ENCODE measurements at places on chromosomes 4 and X. TPM values are rescaled to one million over a fixed set of nuclear protein-coding genes. Genes with fewer than 3 reads are reported as not detected.

DNA sequence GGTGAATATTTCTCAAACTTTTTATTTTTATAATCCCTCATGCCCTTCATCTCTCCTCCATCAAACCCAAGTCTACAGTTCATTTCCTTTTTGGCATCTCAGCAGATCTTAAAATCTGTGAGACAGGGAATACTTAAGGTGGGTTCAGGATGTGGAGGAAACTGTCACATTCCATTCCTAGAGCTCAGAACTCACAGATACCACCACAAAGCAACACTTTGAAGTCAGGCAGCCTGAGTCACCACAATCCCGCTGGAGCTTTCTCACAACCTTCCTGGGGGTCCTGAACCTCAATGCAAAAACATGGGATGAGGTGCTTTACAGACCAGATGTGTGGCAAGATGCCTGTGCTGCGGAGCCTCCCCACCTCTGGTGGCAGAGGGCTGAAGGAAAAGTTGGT, 63.2 kb downstream of the HHIP start:
- H3K36me3 ChIP-seq, result no peaks in the 10 kb centered on the region
- H3K4me1 ChIP-seq, result no peaks in the 10 kb centered on the region
- H3K27me3 ChIP-seq, result no peaks in the 10 kb centered on the region
- H3K4me3 ChIP-seq, result no peak overlapping the region
- no peak overlapping the region for H3K27ac ChIP-seq
- no peak for DNase-seq

- H3K27ac ChIP-seq, result no peak overlapping the region
- H3K27me3 ChIP-seq, result no peaks in the 10 kb centered on the region
- peaks cover 2% of the 10 kb centered on the region for H3K36me3 ChIP-seq
- no peaks in the 10 kb centered on the region for H3K4me1 ChIP-seq
Observed at GRCh38 chr4:22573198-22573597, 57.3 kb upstream of the ADGRA3 start.

GRCh38 chr4:53168228-53168627, 197.6 kb downstream of the SCFD2 start:
- no peaks in the 10 kb centered on the region for H3K27me3 ChIP-seq
- no peak overlapping the region for H3K4me3 ChIP-seq
- peaks cover 18% of the 10 kb centered on the region for H3K36me3 ChIP-seq
- peaks cover 2% of the 10 kb centered on the region for H3K4me1 ChIP-seq
- no peak for DNase-seq

DNA sequence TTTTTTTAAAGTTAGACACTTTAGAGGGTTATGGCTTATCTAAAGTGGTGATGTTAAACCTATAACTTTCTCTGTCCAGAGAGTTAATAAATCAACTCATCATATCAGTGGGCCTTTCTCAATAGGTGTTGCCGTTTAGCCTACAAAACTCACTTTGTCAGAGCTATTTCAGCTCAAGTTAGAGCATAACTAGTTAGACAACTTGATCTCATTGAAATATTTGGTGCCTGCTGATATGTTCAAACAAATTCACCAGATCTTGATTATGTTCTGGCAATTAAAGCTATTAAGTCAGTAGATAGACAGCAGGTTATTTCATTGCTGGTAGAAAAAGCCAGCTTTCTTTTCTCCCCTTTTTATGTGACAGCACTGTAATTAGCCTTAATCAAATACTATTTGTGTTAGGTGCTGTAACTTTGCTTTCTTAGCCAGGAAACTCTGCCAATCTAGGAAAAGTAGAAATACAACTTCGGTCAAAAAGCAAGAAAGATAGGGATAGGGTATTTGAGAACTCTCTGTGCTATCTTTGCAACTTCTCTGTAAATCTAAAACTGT, 191.8 kb downstream of the MAML3 start:
- DNase-seq, result no peak
- H3K36me3 ChIP-seq, result peaks cover 3% of the 10 kb centered on the region
- H3K27me3 ChIP-seq, result peaks cover 8% of the 10 kb centered on the region
- H3K27ac ChIP-seq, result no peak overlapping the region
- peaks cover 3% of the 10 kb centered on the region for H3K4me1 ChIP-seq

DNA sequence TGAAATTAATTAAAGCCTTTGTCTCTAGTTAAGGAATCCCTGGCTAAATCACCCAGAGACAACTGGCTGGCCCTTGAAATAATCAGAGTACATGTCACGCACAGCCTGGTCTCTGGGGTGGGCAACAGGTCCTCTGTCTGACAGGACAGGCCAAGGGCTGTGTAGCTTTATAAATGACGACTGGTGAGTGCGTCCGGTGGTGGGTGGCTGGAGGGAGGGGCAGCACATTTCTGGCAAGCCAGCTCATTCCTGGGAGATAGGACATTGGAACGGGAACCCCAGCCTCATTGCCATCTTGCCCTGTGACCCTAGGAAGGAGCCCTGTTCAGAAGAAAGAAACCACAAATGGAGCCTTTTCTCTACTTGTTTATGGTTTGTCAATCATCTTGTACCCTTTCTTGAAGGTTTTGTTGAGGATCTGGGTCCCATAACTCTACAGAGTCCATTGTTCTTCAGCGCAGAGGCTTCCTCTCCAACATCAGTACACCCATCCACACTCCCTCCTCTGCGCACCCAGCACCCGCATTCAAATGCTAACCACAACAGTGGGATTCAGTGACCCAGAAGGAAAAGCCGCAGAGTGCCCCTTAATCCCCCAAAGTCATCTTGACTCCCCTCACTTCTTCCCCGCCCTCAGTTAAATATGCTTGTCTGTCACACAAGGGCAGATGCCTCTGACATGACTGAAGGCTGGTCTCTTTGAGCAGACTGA, 368.1 kb downstream of the UNC5C start:
- H3K27ac ChIP-seq, result no peak overlapping the region
- no peak overlapping the region for H3K4me3 ChIP-seq
- H3K27me3 ChIP-seq, result no peaks in the 10 kb centered on the region

GRCh38 chrX:20067709-20068561, 48.8 kb downstream of the MAP7D2 start:
- H3K27me3 ChIP-seq, result peaks cover 4% of the 10 kb centered on the region
- no peak overlapping the region for H3K4me3 ChIP-seq
- no peaks in the 10 kb centered on the region for H3K36me3 ChIP-seq
- no peak overlapping the region for H3K27ac ChIP-seq

GRCh38 chr4:176309046-176309445, 10.7 kb upstream of the SPCS3 start:
- no peaks in the 10 kb centered on the region for H3K4me1 ChIP-seq
- no peak for DNase-seq
- peaks cover 21% of the 10 kb centered on the region for H3K27me3 ChIP-seq
- no peak overlapping the region for H3K4me3 ChIP-seq

DNA sequence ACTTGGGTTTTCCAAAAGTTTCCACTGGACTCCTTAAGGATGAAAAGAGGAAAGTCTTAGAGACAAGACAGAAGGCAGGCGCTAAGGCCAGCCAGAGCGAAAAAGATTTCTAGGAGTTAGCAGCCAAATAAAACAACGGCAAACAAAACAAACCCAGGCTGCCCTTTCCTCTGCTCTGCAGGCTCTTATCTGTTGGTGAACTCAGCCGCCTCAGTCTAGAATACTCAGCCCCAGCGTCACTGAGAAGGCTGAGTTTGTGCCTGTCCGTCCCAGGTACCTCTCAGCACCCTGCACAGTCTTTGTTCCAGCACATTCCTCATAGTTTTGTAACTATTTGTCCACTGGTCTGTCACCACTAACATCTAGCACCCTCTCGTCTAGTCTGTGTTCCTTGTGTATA, 75.6 kb upstream of the FAM9C start:
- H3K4me3 ChIP-seq, result no peak overlapping the region
- peaks cover 6% of the 10 kb centered on the region for H3K36me3 ChIP-seq
- no peak for DNase-seq
- H3K27me3 ChIP-seq, result no peaks in the 10 kb centered on the region
- peaks cover 27% of the 10 kb centered on the region for H3K4me1 ChIP-seq

- no peak overlapping the region for H3K4me3 ChIP-seq
- H3K27me3 ChIP-seq, result peaks cover 4% of the 10 kb centered on the region
- H3K4me1 ChIP-seq, result peaks cover 5% of the 10 kb centered on the region
Observed at GRCh38 chr4:21769404-21770147, 179.0 kb downstream of the KCNIP4 start.

- no peaks in the 10 kb centered on the region for H3K36me3 ChIP-seq
- no peaks in the 10 kb centered on the region for H3K27me3 ChIP-seq
- H3K4me3 ChIP-seq, result no peak overlapping the region
- DNase-seq, result no peak
- no peak overlapping the region for H3K27ac ChIP-seq
Observed at GRCh38 chr4:176538217-176538925, 218.6 kb downstream of the SPCS3 start.

DNA sequence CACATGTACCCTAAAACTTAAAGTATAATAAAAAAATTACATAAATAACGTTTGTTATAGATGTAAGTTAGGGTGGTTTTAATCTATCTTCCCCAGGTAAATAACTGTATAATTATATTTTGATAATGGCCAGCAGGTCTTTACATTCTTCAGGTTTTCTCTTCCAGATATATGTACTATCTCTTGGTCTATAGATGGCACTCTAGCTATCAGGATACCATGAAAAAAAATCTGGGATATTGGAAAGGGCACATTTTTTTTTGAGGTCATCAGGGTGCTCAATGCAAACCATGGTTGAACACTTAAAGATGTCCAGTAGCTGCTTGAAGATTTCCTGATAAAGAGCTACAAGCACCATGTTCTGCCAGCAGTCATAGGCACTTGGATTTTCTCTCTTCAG, 15.6 kb upstream of the ADH4 start:
- no peaks in the 10 kb centered on the region for H3K4me1 ChIP-seq
- no peaks in the 10 kb centered on the region for H3K27me3 ChIP-seq
- no peak overlapping the region for H3K4me3 ChIP-seq
- DNase-seq, result no peak

- peaks cover 3% of the 10 kb centered on the region for H3K27me3 ChIP-seq
- H3K4me1 ChIP-seq, result no peaks in the 10 kb centered on the region
- no peak for DNase-seq
- H3K4me3 ChIP-seq, result no peak within 1 kb of the TSS
Observed at GRCh38 chrX:71222929-71223328, at the start of gene GJB1. TSS of gene GJB1 (plus strand) at chrX:71223224. CDS start at chrX:71223708, 484 bp downstream.

DNA sequence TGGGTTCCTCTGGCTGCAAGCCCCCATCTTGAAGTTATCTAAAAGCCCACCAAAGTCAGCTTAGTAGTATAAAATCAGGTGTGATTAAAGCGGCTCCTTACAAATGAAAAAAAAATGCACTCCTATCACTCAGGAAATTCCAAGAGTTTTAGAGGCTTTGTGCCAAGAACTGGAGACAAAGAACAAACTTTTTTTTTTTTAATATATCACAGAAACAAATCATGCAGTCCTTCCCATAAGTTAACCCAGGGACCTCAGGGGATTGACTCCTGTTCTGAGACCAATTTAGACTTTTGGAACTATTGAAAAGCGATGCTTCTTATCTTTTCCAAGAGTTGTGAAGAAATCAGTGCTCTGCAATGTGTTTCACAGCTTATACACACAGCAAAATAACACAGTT, 53.6 kb downstream of the HHIP start:
- no peaks in the 10 kb centered on the region for H3K4me1 ChIP-seq
- no peaks in the 10 kb centered on the region for H3K27me3 ChIP-seq
- H3K36me3 ChIP-seq, result no peaks in the 10 kb centered on the region
- no peak overlapping the region for H3K4me3 ChIP-seq
- no peak for DNase-seq

- no peak for DNase-seq
- H3K36me3 ChIP-seq, result no peaks in the 10 kb centered on the region
- H3K4me3 ChIP-seq, result no peak overlapping the region
- H3K27ac ChIP-seq, result no peak overlapping the region
- H3K27me3 ChIP-seq, result no peaks in the 10 kb centered on the region
- no peaks in the 10 kb centered on the region for H3K4me1 ChIP-seq
Observed at GRCh38 chr4:149370785-149371420, 444.7 kb downstream of the IQCM start.

DNA sequence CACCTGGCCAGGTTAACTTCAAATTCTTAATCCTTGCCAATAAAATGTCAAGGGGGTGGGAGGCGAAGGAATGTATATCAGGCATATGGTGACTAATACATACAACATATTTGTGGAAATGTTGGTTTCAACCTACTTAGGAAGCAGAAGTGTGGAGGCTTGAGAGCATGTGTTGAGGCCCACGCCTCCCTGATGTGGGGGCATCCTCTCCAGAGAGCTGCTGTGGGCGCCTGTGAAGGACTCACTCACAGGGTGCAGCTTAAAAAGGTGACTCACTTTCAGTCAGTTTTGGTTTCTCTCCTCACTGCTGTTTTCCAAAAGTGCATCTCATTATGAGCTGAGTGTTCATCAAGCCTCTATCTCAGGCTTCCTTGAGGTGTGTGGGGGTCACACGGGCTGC, 27.5 kb downstream of the LNX1 start:
- no peaks in the 10 kb centered on the region for H3K4me1 ChIP-seq
- no peak overlapping the region for H3K4me3 ChIP-seq
- no peaks in the 10 kb centered on the region for H3K36me3 ChIP-seq

PAGE2B gene
- total RNA-seq, result 0.77 TPM

EREG gene
- total RNA-seq, result not detected

TLR2 gene
- 1.9 TPM for total RNA-seq

PABPC1L2B gene
- not detected for total RNA-seq

USP17L10 gene
- not detected for total RNA-seq

NEK1 gene
- total RNA-seq, result 15.4 TPM

AMELX gene
- not detected for total RNA-seq

TEX13B gene
- total RNA-seq, result not detected

All from activated naive CD8-positive, alpha-beta T cell treated with anti-CD3 and anti-CD28 coated beads, Interleukin-2, amount 10 ng/mL, durations not matched to agents 7 days and 5 days (primary cell).